ENCODE measurements at places on chromosomes 7 and 10. TPM values are rescaled to one million over a fixed set of nuclear protein-coding genes. Genes with fewer than 3 reads are reported as not detected.

The HOXA6 gene
- total RNA-seq = 8.8 TPM

The ERLIN1 gene
- 61.4 TPM for total RNA-seq

The A1CF gene
- not detected for total RNA-seq

The HOXA1 gene
- 0.65 TPM for total RNA-seq

The FFAR4 gene
- total RNA-seq = not detected

The STYXL1 gene
- total RNA-seq = 34.3 TPM

The ANKRD30A gene
- total RNA-seq = not detected

Data from articular chondrocyte of knee joint (primary cell).